ENCODE measurements at places on chromosomes 12 and 14. TPM values are rescaled to one million over a fixed set of nuclear protein-coding genes. Genes with fewer than 3 reads are reported as not detected.

The TAS2R7 gene
- not detected for polyA plus RNA-seq

The HOXC4 gene
- 0.43 TPM for polyA plus RNA-seq

The CLEC1B gene
- not detected for polyA plus RNA-seq

The TSPAN31 gene
- polyA plus RNA-seq = 42.2 TPM

The ABCD2 gene
- polyA plus RNA-seq = 12.7 TPM

The CLEC2D gene
- 329 TPM for polyA plus RNA-seq

The PPP1R13B gene
- polyA plus RNA-seq = 4.1 TPM
